AG09309 (cell line): ENCODE measurements at places on chromosomes 16 and 17.

DNA sequence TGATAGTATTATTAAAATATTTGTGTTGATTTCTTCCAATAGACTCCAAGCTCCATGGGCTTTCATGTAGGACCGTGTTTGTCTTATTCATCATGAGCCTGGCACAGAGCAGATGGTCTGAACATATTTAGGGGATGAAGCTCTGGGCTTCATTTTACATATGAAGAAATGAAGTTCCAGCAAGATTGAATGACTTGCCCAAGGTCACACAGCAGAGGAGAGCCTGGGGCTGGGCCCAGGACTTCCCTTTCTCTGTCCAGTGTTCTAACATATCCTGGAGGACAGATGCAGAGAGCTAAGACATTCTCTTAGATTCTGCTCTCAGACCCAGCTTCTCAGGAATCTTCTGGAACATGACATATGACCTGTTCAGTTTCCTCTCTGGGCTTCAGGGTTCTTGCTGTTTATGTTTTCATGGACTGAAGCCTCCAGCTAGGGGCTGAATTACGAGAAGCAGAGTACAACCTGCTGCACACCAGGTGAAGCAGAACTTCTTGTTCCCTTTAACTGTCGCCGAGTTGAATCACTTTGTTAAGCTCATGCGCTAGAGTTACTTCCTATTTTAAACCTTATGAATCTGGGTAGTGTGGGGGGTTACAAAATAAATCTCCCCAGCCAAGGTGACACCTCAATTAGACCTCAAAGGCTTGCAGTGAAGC lies 53.6 kb downstream of the GPRC5B start:
- no peak for DNase-seq

GRCh38 chr16:30923554-30924075 lies at the start of gene FBXL19:
Gene FBXL19, plus strand, starts transcription at chr16:30923572. Its CDS starts 2,183 bp downstream, at chr16:30925755.
- DNase-seq: no peak

GRCh38 chr17:48644910-48645557 lies 18.9 kb upstream of the HOXB9 start:
- no peak for DNase-seq

GRCh38 chr17:29514792-29515191 lies 52.0 kb downstream of the ABHD15 start:
- DNase-seq: no peak

DNA sequence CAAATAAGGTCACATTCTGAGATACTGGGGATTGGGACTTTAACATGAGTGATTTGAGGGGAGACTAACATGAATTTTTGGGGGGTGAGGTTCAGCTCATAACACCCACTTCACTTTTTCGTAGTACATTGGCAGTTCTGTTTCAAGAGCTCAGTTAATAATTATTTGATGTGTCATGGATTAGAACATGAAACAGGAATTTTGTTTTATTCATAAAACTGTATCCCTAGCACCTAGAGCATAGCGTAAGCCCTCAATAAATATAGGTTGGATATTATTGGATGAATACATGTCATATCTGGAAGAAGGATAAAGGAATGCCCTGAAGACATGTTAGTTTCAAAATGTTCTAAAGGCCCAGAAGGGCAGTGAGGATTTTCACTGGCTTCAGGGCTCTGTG lies 119.8 kb downstream of the PRKCA start:
- no peak for DNase-seq

- DNase-seq: no peak
Observed at GRCh38 chr17:63647936-63648335, 25.7 kb downstream of the MAP3K3 start.

DNA sequence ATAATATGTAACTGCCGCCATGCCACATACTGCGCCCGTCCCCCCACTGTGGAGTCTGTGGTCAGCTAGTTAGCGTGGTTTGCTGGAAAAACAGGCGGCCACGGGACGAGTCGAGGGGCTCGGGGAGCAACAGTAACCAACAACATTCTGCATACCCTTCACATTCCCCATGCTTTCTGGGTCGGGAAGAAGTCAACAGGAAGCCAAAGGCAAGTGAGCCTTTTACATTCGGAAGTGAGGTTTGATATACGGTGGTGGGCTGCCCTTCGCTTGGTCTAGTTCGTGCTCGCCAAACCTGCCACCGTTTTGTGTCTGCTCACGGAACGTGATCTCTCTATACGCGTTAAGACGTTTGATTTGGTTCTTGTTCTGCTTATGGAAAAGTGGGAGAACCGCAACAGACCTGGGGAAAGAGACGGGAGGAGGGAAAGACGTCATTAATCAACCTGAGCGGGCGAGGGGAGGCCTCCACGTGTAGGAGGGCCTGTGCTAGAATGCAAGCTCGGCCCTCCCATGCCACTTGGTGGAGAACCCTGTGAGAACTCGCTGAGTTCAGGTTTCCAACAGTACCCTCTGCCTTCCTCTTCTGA lies 28.9 kb upstream of the CFAP20 start:
- no peak for DNase-seq

GRCh38 chr17:48527547-48527932 lies 3.3 kb downstream of the HOXB1 start:
- DNase-seq: no peak

DNA sequence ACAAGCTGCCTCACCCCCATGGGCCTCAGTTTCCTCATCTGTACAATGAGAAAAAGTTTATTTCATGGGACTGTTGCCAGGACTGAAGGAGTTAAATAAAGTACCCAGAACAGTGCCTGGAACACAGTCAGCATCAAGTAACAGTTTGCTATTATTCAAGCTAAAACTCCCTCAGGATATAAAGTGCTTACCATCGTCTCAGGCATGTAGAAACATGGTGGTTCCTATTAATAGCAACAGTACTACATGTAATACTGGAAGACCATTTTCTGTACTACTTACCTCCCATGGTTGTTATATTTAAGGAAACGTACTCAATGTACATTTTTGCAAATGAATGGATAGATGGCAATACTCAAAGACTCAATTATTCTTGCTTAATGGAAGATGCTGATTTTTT lies 93.4 kb downstream of the NCOR1 start:
- no peak for DNase-seq

DNA sequence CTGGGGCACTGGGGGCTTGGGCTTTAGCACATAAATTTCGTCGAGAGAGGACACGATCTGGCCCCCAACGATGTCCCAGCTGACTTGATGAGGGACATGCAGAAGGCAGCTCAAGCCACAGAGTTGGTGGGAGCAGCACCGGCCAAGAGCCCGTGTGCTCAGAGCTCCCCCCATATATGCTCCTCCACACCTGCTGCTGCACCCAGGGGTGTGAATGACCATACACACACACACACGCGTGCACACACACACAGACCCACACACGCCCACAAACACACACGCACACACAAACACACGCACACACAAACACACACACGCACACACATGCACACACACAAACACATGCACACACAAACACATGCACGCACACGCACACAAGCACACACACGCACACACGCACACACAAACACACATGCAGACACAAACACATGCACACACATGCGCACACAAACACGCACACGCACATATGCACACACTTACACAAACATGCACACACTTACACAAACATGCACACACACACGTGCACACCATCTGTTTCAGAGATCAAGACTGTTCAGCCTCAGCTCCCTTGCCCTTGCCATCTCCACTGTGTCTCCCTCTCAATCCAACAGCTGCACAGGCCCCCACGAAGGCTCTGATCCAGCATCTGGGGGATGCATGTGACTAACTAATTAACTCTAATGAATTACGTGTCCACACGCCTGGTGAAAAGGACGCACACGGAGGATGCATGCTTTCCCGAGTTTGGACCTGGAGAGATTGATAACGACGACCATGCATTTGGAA lies 85.6 kb upstream of the TNRC6C start:
- DNase-seq: no peak

GRCh38 chr16:82681592-82681991 lies 54.8 kb downstream of the CDH13 start:
- no peak for DNase-seq

DNA sequence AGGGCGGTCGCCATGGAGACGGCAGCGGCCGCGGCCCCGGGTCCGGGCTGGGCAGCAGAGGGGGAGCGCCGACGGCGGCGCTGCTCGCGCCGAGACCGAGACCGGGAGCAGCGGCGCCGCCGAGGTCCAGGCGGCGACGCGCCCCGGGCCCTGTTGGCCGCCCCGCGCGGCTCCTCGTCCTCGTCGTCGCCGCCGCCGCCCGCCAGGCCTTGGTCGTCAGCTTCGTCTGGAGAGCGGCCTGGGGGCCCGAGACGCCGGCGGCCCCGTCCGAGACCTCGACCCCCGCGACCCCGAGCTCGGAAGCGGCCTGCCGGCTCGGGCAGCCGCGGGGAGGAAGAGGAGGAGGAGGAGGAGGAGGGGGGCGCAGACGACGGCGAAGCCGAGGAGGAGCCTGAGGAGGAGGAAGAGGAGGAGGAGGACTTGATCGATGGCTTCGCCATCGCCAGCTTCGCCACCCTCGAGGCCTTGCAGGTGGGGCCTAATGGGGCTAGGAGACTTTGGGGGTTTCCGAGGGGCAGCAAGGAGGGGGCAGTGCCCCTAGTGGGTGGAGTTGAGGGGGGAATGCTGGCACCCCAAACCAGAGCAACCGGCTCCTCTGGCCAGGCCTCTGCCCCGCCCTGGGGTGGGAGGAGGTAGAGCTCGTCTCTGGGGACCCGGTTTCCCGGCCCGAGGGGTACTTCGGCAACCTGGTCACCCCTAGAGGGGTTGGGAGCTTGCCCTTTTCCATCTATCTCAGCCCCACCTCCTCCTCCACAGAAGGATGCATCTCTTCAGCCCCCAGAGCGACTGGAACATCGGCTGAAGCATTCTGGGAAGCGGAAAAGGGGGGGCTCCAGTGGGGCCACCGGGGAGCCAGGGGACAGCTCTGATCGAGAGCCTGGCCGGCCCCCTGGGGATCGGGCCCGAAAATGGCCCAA lies 1.5 kb downstream of the FBRS start:
- no peak for DNase-seq

DNA sequence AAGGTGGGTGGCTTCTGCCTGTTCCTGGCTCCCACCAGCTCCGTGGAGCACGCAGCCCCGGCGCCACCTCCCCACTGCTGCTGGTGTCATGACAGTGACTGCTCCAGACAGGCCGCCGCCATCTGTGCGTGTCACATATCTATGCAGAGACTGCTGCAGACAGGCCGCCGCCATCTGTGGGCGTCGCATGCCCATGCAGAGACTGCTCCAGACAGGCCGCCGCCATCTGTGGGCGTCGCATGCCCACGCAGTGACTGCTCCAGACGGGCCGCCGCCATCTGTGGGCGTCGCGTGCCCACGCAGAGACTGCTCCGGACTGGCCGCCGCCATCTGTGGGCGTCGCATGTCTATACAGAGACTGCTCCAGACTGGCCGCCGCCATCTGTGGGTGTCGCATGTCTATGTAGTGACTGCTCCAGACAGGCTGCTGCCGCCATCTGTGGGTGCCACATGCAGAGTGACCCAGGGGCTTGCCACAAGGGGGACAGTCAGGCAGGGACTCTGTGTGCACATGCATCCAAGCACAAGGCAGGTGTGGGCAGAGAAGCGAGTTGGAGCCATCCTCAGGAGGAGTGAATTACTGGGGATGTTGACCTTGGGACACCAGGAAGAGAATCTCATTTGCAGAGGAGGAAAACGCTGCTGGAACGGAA lies 3.3 kb upstream of the FN3KRP start:
- no peak for DNase-seq

DNA sequence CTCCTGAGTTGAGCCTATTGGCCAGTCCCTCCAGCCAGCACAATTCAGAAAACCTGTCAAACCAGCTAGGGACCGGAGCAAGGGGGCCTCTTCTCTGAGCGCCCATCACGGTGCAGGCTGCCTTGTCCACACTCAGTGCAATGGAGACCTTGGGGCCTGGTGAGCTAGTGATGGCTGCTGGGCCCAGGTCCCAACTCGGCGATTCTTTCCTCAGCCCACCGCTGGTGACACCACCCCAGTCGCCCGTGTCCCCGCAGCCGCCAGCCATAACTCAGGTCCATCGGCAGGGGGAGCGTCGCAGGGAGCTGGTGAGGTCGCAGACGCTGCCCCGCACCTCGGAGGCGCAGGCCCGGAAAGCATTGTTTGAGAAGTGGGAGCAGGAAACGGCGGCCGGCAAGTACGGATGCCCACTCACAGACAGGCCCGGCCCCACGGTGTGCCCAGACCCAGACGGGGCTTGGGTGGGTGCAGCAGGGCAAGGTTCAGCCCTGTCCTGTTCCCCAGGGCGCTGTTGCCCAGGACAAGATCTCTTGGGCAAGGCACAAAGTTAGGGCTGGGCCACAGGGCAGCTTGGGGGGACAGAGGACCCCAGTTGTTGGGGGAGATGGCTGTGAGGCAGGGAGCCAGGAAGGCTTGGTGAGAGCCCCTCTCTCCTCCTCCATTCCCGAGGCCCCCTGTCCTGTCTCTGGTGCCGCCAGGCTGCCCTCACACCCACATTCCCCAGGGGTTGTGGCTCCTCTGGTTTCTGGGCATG lies 10.8 kb downstream of the SMTNL2 start:
- no peak for DNase-seq

GRCh38 chr16:82344157-82344556 lies 174.1 kb upstream of the MPHOSPH6 start:
- DNase-seq: no peak

GRCh38 chr17:21287703-21288449 lies 3.4 kb downstream of the MAP2K3 start:
- DNase-seq: peak; percentile 86

GRCh38 chr17:55334285-55334684 lies 69.5 kb downstream of the HLF start:
- no peak for DNase-seq

- no peak for DNase-seq
Observed at GRCh38 chr17:58301504-58302150, 20.9 kb upstream of the MPO start.

- no peak for DNase-seq
Observed at GRCh38 chr17:79023886-79024771, at the start of gene C1QTNF1. Gene C1QTNF1, plus strand, starts transcription at chr17:79024169. Its CDS starts 19,800 bp downstream, at chr17:79043969.

DNA sequence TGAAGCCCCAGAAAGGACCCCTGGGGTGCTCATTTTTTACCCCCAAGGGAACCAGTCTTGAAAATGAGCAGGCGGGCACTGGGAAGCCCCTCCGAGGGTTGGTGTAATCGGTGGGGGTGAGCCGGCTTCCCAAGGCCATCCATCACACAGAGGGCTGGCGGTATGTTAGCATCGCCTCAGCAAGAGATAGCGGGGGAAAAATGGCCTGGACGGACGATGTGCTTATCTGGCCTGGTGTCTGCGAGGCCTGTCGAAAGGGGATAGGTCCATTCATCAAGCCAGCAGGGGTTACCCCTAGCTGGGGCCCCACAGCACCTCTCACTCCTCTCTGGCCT lies 188.9 kb downstream of the IRF8 start:
- DNase-seq: no peak

GRCh38 chr17:73285916-73286862 lies 24.5 kb upstream of the CPSF4L start:
- DNase-seq: no peak
